ENCODE measurements at places on chromosomes 2 and 18.

GRCh38 chr2:241114836-241115235, 12.7 kb upstream of the MTERF4 start:
- no peak for DNase-seq

GRCh38 chr2:100886085-100886484, 66.1 kb downstream of the NPAS2 start:
- DNase-seq, result no peak

- DNase-seq, result no peak
Observed at GRCh38 chr2:212520340-212520739, 18.3 kb downstream of the ERBB4 start.

DNA sequence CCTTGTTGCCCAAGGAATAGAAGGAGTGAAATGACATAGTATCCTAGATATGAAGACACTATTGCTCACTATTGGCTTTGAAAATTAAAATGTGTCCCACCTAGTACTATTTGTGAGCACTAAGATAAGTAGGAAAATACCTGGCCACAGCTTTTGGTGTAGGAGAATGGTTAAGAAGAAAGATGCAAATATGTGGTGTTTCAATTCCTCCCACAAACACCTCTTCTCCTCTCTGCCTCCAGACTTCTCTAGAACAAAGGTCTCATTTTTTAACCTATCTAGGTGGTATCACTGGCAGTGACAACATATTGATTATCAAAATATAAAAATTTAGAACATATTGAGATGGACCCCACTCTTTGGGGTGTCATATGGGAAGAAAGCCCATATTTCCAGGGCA, 929.9 kb upstream of the FANCL start:
- DNase-seq, result no peak

DNA sequence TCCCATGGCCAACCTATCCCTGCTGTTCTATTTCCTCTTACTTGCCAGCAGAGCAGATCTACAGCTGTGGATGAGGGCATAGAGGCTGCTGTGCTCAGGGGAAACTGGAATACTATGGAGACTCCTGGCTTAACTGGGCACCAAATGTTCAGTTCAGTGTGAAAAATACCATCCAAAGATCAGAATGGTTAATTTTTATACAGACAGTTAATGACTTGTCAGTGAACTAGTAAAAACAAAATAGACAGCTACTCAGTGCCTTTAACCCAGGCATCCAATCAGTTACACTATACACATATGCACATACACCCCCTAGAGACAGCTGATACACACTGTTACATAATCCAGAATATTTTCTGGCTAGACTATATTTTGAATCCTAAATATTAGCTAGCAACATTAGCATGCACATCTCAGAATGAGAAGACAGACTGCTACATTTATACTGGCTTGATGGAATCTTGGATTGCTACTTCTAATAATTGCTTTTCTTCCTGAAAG, 59.1 kb upstream of the WIPF1 start:
- DNase-seq, result no peak

DNA sequence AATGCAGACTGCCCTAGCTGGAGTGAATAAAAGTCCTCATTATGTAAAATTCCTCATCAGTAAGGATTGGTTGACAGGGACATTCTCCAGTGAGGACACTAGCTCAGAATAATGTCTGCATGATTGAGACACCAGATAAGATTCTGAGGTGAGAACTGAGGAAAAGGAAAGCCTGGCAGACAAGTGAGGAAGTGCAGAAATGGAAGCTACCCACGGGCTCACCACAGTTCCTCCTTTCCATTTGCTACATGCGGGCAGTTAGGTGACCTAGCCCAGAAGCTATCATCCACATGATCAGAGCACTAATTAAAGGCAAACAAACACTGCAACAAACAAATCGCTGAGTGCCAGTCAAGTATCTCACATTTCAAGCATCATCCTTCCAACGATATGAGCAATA, 27.7 kb downstream of the NETO1 start:
- DNase-seq, result no peak

DNA sequence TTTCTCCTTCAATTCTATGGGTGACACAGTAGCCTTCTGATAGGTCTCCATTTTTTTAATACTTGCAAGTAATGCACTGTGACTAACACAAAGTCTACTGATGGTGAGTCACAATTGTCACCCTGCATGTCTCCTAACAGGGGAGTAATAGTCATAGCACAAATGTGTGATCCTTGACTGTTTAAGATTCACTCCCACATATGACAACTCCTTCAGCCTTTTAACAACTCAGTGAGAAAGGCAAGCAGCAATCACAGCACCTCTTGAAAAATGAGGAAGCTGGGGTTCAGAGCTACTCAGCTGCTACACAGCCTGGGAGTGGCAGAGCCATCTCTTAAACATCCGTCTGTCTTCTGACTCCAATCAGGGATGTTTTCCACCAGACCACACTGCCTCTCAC, 63.8 kb downstream of the EHD3 start:
- DNase-seq, result no peak

DNA sequence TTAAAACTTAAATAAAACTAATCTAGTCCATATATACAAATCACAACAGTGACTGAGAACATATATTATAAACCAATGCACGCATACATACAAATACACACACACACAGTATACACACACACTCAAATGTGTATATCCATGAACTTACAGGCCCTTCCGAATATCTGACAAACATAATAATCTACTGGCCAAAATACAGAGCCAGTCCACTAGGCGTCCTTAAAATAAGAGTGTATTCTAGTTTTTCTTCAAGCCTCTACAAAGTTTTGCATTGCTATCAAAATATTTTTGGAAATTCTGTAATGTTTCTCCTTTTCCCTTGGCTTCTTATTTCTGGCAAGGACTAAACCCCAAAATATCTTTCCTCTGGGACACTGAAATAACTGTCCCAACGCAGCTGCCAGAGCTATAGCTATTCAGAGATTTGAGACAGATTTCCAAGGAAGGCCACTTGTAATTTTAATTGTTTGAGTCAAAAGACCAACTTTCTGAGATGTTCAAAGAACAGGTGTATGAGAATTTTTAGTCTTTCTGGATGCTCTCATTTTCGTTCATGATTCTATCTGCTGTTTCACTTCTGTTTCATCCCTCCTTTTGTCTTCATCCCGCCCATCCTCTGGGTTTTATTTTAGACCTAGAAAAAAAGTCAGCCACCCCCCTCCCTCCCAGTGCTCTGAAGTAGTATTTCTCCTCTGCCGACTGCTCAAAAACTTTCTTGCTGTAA, 24.1 kb upstream of the SP3 start:
- DNase-seq, result no peak

DNA sequence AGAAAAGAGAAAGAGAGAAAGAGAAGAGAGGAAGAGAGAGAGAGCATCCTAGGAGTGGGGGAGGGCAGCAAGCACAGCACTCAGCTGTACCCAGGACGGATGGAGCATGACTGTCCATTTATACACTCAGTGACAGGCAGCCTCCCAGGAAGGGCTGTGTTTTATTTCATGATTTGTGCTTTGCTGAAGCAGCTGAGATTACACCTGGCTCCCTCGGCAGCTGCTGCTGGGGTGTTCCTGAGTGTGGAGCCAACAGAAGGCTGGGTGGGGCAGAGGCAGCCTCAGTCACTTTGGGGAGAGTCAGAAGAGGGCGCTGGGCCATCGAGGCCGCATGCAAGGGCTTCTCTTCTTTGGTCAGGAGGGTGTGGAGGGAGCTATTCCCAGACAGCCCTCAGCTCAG, 47.8 kb upstream of the TEX51 start:
- no peak for DNase-seq

- DNase-seq, result peak; percentile 28
Observed at GRCh38 chr2:127649100-127649611, 3.2 kb downstream of the GPR17 start.

DNA sequence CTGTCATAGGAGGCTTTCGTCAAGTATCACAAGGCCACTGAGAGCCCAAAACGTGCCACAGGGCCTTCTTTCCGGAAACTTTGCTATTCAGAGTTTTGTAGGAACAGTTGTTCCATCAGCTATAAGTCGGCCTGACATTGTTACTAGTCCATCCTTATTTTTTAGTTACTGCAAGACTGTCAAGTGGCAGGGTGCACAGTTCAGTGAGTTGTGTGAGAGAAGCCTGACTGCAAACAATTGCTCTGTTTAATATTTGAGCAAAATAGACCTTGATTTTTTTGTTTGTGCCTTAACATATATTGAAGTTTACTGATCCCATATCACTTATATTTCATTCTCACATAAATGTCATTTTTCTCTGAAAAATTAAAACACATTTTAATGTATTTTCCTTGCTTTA, 110.1 kb downstream of the GALNT1 start:
- DNase-seq, result no peak

GRCh38 chr2:173021939-173022371, 53.7 kb upstream of the MAP3K20 start:
- DNase-seq, result no peak

- DNase-seq, result no peak
Observed at GRCh38 chr2:63665846-63666475, 77.2 kb downstream of the MDH1 start.
